ENCODE measurements at places on chromosomes 13 and 19.

GRCh38 chr19:57302727-57303401 is 17.4 kb upstream of the ZNF543 start:
- DNase-seq = no peak

GRCh38 chr19:45016388-45017314 is 15.4 kb downstream of the RELB start:
- DNase-seq = peak; percentile 85

GRCh38 chr13:111518161-111518792 is 197.8 kb downstream of the TEX29 start:
- no peak for DNase-seq

- DNase-seq = no peak
Measured at GRCh38 chr13:101155920-101156319, 260.4 kb downstream of the NALCN start.

GRCh38 chr19:51794885-51795490 is at the start of gene FPR3:
Gene FPR3, plus strand, starts transcription at chr19:51795157. Its CDS starts 28,592 bp downstream, at chr19:51823749.
- DNase-seq = no peak

DNA sequence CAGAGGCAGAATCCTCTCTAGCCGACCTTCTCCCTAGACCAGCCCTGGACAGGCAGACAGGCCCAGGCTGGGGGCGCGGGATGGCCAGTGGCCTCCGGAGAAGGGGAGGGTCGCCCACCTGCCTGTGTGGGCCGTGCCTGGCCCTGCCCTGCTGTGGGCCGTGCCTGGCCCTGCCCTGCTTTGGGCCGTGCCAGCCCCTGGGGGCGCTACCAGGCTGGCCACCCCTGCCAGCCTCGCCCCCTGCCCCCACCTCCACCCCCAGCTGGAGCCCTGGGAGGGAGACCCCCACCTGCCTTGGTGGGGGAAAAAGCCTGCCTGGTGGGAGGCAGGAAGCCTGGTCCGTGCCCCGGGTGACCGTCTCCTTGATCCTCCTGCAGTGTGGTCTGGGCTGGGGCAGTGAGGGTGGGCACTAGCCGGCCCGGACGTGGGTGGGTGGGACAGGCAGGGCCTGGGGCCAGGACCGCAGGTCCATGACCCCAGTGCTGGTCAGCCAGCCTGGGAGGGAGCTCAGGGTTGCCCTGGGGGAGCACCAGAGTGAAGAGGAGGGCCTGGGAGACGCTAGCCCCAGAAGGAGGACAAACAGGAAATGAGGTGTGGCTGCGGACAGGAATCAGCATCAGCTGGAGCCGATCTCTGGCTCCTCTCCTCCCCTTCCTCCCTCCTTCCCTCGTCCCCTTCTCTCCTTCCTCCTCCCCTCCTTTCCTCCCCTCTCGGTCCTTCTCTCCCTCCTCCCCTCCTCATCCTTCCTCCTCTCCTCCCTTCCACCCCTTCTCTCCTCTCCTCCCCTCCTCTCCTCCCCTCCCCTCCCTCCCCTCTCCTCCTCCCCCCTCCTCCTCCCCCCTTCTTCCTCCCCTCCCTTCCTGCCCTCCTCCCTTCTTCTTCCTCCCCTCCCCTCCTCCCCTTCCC is 5.1 kb upstream of the MKNK2 start:
- DNase-seq = no peak

- DNase-seq = no peak
Measured at GRCh38 chr19:40590464-40591265, 10.5 kb upstream of the LTBP4 start.

DNA sequence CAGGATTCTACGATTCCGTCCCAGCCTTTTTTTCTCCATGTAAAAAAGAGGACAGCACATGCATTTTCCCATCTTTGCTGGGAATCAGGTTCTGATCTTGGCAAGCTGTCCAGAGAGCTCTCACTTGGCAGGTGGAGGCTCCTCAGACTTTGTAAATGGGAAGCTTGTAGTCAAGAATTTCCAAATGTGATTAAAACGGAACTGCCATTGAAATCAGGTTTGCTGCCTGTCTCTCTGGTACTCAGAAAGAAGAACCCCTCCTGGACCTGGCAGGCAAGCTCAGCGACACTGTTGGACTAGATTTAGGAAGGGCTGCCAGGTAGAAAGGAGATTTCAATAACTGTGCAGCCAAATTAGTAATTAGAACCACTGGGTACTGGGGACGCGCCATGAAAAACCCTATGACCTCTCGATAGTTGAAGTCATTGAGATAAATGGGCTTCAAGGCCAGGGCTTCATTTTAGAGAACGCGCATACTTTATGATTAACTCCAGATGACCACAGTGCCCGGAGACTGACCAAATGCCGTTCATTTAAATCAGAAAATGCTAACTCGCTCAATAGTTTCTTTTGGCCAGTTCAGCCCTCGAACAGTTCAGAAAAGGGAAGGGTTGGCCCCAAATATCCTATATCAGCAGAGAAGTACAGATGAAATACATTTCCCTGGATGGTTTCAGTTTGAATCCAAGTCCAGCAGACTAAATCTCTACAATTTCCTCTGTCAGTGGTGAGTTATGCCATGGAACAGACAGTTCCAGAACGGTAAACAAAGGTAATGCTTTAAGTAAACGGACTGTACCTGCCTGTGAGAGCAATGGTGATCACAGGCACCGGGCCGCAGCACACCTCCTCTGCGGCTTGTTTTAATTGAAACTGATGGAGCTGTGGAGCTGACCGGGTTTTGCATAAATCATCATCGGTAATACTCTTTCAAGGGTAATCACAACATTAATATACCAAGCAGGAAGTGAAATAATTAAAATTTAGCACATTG is 517.4 kb downstream of the RFC3 start:
- no peak for DNase-seq
